ENCODE measurements at places on chromosomes 7 and 10. TPM values are rescaled to one million over a fixed set of nuclear protein-coding genes. Genes with fewer than 3 reads are reported as not detected.

TMEM140 gene
- total RNA-seq = 85.1 TPM

MYPN gene
- total RNA-seq = not detected

ZPBP gene
- not detected for total RNA-seq

BLNK gene
- 5.3 TPM for total RNA-seq

GRID2IP gene
- total RNA-seq = not detected

ELN gene
- total RNA-seq = 104 TPM

CYP3A7 gene
- 0.56 TPM for total RNA-seq

DNA sequence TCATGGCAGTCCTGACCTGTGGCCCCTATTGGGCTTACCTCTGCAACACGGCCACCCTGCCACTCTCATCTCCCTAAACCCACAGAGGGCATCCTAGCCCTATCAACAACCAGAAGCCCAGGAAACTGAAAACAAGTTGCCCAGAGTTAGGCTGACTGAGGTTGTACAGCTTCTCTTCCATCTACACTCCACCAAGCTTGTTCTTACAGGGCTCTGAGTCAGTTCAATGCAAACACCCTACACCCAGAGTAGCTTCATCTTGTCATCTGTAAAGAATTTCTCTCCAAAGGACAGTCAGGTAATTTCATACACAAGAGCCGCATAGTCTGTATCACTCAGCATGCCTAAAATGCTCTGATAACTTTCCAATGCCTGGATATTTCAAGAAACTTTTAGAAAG, 175.4 kb downstream of the ARID5B start:
- DNase-seq = no peak

GRCh38 chr10:79005126-79005810, 63.5 kb upstream of the ZMIZ1 start:
- DNase-seq = no peak

- no peak for DNase-seq
These were observed 96.9 kb upstream of the PPP2R2D start for GRCh38 chr10:131803860-131804425.

- DNase-seq = no peak
These were observed 80.5 kb upstream of the KMT2E start for GRCh38 chr7:104933521-104933988.

- no peak for DNase-seq
These were observed 808.5 kb upstream of the CELF2 start for GRCh38 chr10:10209167-10209566.

- no peak for DNase-seq
These were observed 579.4 kb downstream of the GATA3 start for GRCh38 chr10:8633909-8634308.

- DNase-seq = no peak
These were observed 1027.8 kb upstream of the PHF14 start for GRCh38 chr7:9945857-9946256.

GRCh38 chr10:22761569-22762220, 47.3 kb upstream of the PIP4K2A start:
- DNase-seq = no peak

GRCh38 chr7:154440651-154441050, 388.5 kb downstream of the DPP6 start:
- DNase-seq = no peak

DNA sequence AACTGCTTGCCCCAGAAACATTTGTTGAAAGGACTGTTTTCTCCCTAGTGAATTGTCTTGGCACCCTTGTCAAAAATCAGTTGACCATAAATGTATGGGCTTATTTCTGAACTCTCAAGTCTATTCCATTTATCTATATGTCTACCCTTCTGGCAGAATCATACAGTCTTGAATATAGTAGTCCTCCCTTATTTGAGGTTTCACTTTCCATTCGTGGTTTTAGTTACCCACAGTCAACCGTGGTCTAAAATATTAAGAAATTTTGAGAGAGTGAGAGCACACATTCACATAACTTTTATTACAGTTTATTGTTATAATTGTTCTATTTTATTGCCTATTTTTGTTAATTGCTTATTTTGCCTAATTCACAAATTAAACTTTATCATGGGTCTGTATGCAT, 17.4 kb upstream of the CEP41 start:
- no peak for DNase-seq

DNA sequence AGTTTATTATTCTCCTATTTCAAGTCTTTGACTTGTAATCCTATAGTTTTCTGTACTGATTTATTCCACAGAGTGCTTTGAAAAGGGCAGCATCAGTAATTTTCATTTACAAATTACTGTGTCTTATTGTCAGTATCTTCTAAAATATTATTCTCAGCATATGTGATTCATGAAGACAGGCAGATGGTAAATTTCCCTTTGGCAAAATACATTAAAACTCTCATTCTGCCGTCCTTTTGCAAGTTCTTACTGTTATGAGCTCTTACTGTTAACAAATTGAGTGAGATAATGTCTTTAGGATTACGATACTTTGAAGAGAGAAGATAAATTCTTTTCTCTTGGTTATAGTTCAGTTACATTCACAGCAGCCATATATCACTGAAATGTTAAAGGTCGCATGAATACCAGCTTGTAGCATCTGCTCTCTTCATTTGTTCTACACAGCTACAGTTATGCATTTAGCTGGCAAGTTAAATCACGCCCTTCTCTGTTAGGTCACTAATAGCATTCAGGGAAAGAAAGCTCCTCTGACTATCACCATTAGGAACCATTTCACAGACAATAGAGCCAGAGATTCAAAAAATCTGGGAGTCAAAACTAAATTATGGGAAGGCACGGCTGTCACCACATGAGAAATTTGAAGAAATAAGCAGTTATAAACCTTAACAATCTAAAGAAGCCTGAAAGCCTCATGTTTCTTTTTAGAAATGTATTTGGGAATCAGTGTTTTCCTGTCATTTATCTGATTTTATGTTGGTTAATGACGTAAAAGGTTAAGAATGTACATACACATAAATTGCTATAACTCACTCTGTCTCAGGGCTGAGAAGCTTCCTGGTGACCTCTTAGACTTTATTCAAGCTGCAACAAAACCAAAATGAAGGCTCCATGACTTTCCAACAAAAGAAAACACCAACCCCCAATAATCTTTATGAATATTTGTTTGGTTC, 109.6 kb upstream of the SP4 start:
- no peak for DNase-seq

DNA sequence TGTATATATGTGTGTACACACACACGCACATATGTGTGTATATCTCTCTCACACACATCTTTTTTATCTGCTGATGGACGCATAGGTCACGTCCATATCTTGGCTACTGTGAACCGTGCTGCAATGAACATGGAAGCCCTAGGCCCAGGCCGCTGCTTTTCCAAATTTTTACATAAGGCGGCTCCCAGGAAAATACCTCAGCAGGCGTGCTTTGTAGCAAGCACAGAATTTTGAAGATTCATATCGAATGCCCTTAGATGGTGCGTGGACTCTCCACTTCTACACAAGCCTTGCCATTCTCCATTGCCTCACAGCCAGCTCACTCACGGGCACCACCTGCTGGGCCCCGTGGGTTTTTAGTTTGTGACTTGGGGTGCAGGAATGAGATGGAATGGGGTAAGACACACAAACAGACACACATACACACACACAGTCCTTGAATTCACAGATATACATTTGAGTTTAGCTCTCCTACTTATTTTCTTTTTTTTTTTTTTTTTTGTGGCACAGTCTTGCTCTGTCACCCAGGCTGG, 57.9 kb upstream of the RNF32 start:
- no peak for DNase-seq

DNA sequence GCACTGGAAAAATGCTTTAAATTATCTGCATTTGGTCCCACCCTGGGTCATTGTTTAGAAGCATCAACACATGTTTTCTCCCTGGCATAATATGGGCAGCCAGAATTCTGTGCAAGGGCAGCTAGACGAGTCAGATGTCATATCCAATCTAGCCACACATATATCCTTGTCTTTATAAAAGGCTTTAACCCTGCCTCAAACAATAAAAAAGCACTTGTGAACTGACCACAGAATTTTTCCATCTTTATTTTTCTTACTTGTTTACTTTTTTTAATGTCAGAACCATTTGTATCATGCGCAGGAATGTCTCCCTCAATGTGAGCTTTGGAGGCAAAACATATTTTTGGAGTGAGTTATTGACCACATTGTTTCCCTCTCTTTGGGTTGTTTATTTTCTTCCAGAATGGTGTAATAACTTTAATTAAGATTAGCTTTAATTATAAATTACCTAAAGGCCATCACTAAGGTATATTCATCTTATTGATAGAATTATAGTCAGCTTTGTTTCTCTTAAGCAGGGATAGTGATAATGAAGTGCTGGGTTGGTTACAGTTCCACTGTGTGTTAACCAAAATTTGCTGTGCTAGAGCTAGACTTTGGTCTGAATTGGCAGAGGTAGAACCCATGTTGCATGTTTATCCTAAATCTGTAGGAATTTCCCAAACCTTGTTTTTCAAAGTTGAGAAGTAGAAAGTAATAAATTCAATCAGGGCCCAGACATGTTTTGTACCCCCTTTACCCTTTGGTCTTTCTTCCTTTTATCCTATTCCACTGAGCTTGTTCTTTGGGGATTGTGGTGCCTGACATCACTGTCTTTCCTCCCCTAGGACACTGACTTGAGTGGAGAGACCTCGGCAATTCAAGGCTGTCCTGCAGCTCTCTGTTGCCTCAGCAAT, 1078.4 kb downstream of the KCNMA1 start:
- no peak for DNase-seq

DNA sequence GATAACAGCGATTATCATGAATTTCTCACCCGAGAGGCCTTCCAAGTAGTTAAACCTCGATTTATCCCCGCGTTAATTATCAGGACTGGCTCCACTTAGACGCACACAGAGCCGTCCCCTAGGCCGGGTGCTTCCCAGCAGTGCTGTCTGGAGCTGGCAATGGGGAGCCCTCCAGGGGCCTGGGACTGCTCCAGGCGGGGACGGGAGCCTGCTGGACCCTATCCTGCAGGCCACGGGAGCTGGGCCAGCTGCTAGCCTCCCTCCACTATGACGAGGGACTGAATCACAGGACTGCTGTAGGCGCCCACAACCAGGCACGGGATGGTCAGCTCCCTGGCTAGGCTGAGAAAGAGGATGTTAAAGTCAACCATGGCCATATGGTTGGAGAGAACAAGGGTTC, 229.1 kb downstream of the ELFN1 start:
- DNase-seq = no peak
